D721Med (cell line): ENCODE measurements at places on chromosomes 5 and 9.

DNA sequence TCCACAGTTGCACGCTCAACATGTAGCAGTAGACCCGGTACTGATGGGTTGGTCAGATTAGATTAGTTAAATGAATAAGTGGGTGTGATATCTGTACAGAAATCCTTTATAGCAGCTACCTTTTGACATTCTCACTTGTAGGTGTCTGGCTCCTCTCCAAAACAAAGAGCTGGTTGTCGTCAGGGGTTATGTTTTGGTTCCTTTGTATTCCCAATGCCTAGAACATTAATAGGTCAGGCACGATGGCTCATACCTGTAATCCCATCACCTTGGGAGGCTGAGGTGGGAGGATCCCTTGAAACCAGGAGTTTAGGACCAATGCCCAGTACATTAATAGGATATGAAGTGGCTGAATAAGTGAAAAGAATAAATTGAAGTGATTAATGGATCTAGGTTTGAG lies 182.1 kb downstream of the SNCAIP start:
- no peak for DNase-seq

GRCh38 chr9:79384091-79384490 lies 187.7 kb upstream of the TLE4 start:
- no peak for DNase-seq

GRCh38 chr5:169609716-169610115 lies 26.1 kb downstream of the SPDL1 start:
- DNase-seq = no peak

- DNase-seq = no peak
Measured at GRCh38 chr5:14902826-14903560, 31.4 kb upstream of the ANKH start.

DNA sequence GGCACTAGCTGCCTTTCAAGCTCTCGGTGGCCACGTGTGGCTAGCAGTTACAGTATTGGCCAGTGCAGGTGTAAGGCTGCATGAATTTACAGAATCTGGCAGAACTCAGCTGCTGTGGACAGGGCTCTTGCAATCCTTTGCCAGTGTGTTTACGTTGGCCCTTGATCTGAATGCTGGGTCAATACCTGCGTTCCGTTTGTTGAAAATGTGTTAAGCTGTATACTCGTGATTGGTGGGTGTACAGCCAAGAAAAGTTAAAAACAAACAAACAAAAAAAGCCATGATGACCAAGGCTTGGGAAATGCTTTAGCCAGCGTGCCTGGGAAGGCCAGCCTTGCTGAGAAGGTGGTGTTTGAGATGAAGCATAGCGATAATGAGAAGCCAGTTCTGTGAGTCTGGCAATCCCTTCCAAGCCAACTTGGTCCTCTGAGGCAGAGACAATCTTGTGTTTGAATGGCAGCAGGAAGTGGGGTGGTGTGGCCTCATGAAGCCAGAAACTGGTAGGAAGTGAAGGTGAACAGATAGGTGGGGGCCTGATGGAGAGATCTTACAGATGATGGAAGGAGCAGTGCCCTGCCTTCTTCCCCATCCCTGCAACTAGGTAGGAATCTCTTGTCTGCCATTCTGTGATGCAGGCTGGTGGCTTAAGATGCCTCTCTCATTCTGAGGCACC lies 820 bp upstream of the CFAP90 start:
- DNase-seq = no peak

DNA sequence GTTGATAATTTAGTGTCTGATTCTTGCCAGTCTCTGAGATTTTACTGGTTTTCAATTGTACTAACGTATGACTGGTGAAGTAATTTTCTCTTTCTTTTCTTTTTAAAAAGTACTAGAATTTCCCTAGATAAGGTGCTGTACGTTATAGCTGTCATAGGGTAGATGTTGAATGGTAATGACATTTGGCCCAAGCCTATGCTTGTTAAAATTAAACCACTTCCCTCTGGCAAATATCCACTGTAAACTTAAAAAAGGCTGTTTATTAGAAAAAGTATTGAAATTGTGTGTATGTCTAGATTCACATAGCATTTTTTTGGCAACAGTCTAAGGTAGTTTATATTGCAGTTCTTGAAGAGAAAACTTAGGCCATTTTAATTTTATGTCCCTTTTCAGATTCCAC lies 97.6 kb downstream of the NNT start:
- no peak for DNase-seq

DNA sequence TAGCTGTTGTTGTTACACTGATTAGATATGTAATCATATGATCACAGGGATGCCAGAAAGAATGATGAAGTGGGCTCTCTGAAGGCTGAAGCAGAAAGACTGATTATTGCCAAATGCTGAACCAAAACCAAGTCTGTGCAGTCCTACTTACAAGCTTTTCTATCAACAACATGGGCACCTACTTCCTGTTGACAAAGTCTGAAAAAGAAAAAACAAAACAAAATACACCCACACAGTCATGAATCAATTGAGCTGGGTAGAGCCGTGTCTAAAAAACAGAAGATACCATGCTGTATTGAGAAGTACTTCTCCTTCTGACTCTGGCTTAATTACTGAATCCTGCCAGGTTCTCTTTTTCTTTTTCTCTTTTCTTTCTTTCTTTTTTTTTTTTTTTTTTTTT lies 363.4 kb downstream of the RAB3C start:
- no peak for DNase-seq

- DNase-seq = no peak
Measured at GRCh38 chr5:99320436-99320835, 391.6 kb upstream of the CHD1 start.

DNA sequence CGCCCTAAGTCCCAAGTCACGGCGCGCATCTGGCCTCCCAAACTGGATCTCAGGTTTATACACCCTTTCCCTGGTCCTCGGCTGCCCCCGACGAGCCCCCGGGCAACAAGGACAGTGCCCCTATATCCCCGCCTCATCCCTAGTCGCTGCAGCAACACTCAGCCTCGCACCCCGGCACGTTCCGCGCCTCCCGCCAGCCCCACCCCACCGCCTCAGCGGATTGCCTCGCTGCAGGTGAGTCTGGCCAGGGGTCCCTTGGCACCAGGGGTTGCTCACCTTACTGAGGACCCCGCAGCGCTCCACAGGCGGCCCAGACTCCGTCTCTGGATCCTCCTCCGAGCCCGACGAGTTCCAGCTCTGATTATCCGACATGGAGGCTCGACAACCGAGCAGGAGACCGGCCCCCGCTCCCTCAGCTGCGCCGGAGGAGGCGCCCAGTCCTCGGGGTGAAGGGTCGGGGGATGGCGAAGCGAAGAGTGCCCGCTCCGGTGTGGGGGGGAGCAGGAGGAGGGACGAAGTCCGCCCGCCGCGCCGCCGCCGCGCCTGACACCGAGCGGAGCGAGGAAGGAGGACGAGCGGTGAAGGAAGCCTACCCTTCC lies 494 bp downstream of the CERT1 start:
- DNase-seq = no peak
